ENCODE measurements at places on chromosomes 13 and 19. TPM values are rescaled to one million over a fixed set of nuclear protein-coding genes. Genes with fewer than 3 reads are reported as not detected.

DNA sequence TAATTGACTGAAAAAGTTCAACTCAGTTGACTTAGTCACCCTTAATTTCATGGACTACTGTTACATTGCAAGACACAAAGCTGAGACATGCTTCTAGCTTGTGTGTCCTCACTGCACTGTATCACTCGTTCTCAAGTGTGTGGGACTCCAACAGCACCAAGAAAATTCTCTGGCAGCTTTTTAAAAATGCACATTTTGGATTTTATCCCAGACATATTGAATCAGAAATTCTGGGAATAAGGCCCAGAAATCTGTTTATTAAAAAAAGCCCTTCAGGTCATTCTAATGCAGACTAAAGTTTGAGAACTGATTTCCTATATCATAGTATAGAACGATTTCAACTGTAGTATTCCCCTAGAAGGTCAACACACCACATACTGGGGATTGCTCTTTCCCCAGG is 1485.3 kb downstream of the PCDH9 start:
- H3K4me1 ChIP-seq, result no peaks in the 10 kb centered on the region
- no peak for DNase-seq
- H3K27ac ChIP-seq, result no peak overlapping the region
- H3K36me3 ChIP-seq, result no peaks in the 10 kb centered on the region
- no peak overlapping the region for H3K4me3 ChIP-seq

GRCh38 chr13:101624210-101624922 is 171.9 kb downstream of the ITGBL1 start:
- no peaks in the 10 kb centered on the region for H3K27me3 ChIP-seq
- no peaks in the 10 kb centered on the region for H3K36me3 ChIP-seq
- H3K4me1 ChIP-seq, result peaks cover 37% of the 10 kb centered on the region
- no peak overlapping the region for H3K27ac ChIP-seq
- peak overlapping the region; percentile 10 for H3K4me3 ChIP-seq

- H3K36me3 ChIP-seq, result no peaks in the 10 kb centered on the region
- no peak for DNase-seq
- H3K27me3 ChIP-seq, result peaks cover 16% of the 10 kb centered on the region
- no peak overlapping the region for H3K27ac ChIP-seq
Observed at GRCh38 chr19:18399008-18399407, 1.6 kb upstream of the LRRC25 start.

Gene MADCAM1
- 0.12 TPM for polyA plus RNA-seq

Measured in CD8-positive, alpha-beta memory T cell (primary cell).